Nucleus accumbens (tissue), 56 donors: ENCODE measurements at places on chromosomes 13 and 19.

- DNase-seq = no peak
These were observed 709 bp downstream of the DPP9 start for GRCh38 chr19:4722671-4723594.

DNA sequence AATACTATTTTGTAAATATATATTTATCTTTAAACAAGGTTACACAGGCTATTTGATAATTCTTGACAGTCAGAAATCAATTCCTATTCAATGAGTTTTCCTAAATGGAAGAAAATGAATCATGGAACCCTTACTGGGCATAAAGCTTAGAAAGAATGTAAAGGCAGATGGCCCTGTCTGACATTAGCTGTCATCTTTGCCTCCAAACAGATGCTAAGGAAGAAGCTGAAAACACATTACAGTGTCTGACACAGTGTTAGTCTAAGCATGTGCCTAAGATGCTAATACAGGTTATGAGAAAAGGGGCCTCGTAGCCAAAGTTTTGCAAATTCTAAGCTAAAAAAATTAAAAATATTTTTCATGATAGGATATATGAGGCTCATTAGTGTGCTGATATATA, 112.8 kb downstream of the ITGBL1 start:
- DNase-seq = no peak

DNA sequence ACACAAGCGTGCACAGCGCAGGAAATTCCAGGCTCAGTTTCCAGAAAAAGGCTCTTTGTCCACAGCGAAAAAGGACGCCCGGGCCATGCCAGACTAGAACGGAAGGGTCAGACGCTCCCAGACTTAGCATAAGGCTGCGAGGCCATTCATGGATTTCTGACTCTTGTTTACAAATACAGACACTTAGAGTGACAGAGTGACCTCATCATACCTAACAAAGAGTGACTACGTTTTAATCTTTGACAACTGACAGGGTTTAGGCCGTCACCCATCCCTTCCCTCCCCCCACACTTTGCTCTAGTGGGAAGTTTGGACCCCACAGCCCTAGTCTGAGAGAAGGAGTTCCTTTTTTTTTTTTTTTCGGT, 418 bp upstream of the ZNF709 start:
- DNase-seq = no peak

GRCh38 chr19:9868983-9869617, 34.0 kb downstream of the PIN1 start:
- no peak for DNase-seq

GRCh38 chr19:28184997-28185396, 1028.0 kb downstream of the UQCRFS1 start:
- DNase-seq = no peak

GRCh38 chr19:30651691-30652090, 279.5 kb downstream of the ZNF536 start:
- DNase-seq = no peak
